Placental pericyte (primary cell): ENCODE measurements at places on chromosomes 7 and 10. TPM values are rescaled to one million over a fixed set of nuclear protein-coding genes. Genes with fewer than 3 reads are reported as not detected.

The SPDYE2B gene
- not detected in 2 replicates for total RNA-seq

The AZGP1 gene
- total RNA-seq = not detected in 2 replicates

The SRGN gene
- total RNA-seq = 8.3 and 29.1 TPM in 2 replicates

The HTR7 gene
- total RNA-seq = 13.5 and 18.2 TPM in 2 replicates

The TEX36 gene
- not detected in 2 replicates for total RNA-seq

The CACNB2 gene
- under 0.01 and 0.14 TPM in 2 replicates for total RNA-seq

The HOXA1 gene
- total RNA-seq = 0.14 TPM in 1 of 2 replicates, not detected in the other

The AKR1C1 gene
- total RNA-seq = 6.2 and 14.4 TPM in 2 replicates

The GCC1 gene
- total RNA-seq = 20.6 and 35.2 TPM in 2 replicates

The TMEM176B gene
- 0.29 TPM in 1 of 2 replicates, not detected in the other for total RNA-seq

The ANKRD1 gene
- total RNA-seq = 7.0 and 12.9 TPM in 2 replicates

The ZNF467 gene
- total RNA-seq = 0.72 and 4.8 TPM in 2 replicates

The SVIL gene
- total RNA-seq = 12.9 and 67.6 TPM in 2 replicates

The UCN3 gene
- not detected in 2 replicates for total RNA-seq

The AKR1D1 gene
- total RNA-seq = not detected in 2 replicates

The TAS2R5 gene
- 0.57 and 0.66 TPM in 2 replicates for total RNA-seq

The NKX6-2 gene
- total RNA-seq = not detected in 2 replicates

The SPDYE11 gene
- total RNA-seq = not detected in 2 replicates

The TRIM50 gene
- total RNA-seq = not detected in 2 replicates

The NRG3 gene
- under 0.01 and 0.22 TPM in 2 replicates for total RNA-seq

The CREM gene
- total RNA-seq = 21.4 and 37.8 TPM in 2 replicates

The APBB1IP gene
- 1.3 and 2.7 TPM in 2 replicates for total RNA-seq

The GNAI1 gene
- total RNA-seq = 47.2 and 199 TPM in 2 replicates

The HECTD2 gene
- 7.4 and 12.9 TPM in 2 replicates for total RNA-seq

The UNC5B gene
- total RNA-seq = 63.6 and 116 TPM in 2 replicates

The ACSM6 gene
- total RNA-seq = not detected in 2 replicates

The SGCE gene
- 49.7 and 53.0 TPM in 2 replicates for total RNA-seq

The SLC26A5 gene
- not detected in 2 replicates for total RNA-seq

The LLCFC1 gene
- not detected in 2 replicates for total RNA-seq

The SFRP5 gene
- total RNA-seq = not detected in 2 replicates

The PIP gene
- not detected in 2 replicates for total RNA-seq

The OR2AE1 gene
- total RNA-seq = 0.66 TPM in 1 of 2 replicates, not detected in the other

The NPFFR1 gene
- total RNA-seq = not detected in 2 replicates

The OR2A5 gene
- not detected in 2 replicates for total RNA-seq

The SHH gene
- not detected in 2 replicates for total RNA-seq

The SPDYE2 gene
- not detected in 2 replicates for total RNA-seq

The LIPK gene
- 0.29 TPM in 1 of 2 replicates, not detected in the other for total RNA-seq

The PHKG1 gene
- total RNA-seq = 0.86 and 0.88 TPM in 2 replicates

The GOLGA7B gene
- total RNA-seq = not detected in 2 replicates

The PRRT4 gene
- total RNA-seq = not detected in 2 replicates
